ENCODE measurements at places on chromosomes 12 and 14.

- peak; percentile 58 for DNase-seq
These were observed 3.6 kb downstream of the SLC48A1 start for GRCh38 chr12:47776471-47777143.

DNA sequence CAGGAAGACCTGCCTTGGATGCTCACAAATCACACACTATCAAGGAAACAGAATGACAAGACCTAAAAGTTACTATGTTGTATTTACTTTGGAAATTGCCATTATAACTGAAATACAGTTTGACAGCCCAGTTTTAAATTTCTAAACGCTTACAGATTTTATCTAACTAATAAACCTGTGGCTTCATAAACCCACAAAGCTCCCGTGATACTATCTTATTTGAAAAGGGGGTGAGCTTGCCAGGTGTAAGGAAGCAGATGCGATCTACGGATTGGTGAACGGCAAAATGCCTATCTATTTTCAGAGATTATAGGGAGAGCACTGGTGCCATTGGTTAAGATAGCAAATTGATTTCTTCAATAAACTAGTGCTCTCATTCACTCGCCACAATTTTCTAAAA, 485.5 kb downstream of the BCAT1 start:
- DNase-seq = no peak

DNA sequence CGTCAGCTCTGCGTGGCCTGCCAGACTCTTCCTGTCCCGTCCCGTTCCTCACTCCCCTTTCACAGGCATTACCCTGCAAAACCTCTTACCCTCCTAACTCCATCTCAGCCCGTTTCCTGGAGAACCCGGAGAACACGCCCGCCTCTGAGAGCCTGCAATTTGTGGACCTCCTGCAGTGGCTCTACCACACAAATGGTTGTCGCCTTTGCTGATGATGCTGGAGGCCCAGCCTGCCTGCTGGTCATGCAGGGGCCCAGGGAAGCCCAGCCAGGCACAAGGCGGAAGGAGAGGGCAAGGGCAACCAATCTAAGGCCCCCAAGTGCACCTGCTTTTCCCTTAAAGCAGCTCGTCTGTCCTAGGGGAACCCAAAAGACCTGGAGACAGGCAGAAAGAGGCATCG, 22.5 kb downstream of the RFLNA start:
- no peak for DNase-seq

- no peak for DNase-seq
These were observed 681.4 kb upstream of the FBXO33 start for GRCh38 chr14:40113671-40114070.

GRCh38 chr12:4947253-4947652, 37.5 kb downstream of the KCNA1 start:
- DNase-seq = no peak

- peak; percentile 52 for DNase-seq
These were observed 56.2 kb downstream of the DUSP16 start for GRCh38 chr12:12506496-12506890.

- no peak for DNase-seq
These were observed 87.4 kb downstream of the TSPAN9 start for GRCh38 chr12:3164454-3165077.

DNA sequence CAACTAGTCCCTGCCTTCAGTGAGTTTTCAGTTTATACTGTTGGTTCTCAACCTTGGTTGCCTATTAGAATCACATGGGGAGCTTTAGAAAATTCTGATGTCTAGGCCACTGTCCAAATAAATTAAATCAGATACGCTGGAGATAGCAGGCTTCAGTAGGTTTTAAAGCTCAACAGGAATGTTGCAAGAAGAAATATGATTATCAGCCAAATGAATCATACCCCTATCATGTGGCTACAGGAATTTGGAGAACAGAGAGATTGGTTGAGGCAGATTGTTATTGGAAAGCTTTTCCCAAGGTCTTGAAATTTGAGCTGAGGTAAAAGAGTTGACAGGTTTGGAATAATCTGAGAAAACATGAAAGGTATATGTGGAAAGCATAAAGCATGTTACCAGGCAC, 125.3 kb downstream of the WIF1 start:
- no peak for DNase-seq

- no peak for DNase-seq
These were observed 45.0 kb upstream of the AMN1 start for GRCh38 chr12:31773867-31774266.

GRCh38 chr12:118060301-118061010, 523 bp downstream of the WSB2 start:
- DNase-seq = peak; percentile 51

DNA sequence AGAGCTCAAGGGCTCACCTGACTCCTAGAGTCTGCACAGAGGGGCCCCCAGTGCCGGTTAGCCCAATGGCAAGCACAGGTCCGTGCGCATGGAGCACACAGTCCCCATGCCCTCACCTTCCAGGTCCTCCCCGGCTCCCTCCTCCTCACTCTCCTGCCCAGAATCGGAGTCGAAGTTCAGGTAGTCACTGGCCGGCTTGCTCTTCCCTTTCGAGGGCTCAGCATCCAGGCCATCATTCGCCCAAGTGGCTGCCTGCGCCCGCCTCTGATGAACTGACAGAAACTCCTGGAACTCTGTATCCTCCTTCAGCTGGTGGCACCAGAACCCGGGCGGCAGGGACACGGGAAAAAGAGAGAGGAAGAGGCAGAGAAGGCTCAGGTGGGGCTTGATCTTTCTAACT, 7.0 kb downstream of the RBM19 start:
- DNase-seq = no peak

DNA sequence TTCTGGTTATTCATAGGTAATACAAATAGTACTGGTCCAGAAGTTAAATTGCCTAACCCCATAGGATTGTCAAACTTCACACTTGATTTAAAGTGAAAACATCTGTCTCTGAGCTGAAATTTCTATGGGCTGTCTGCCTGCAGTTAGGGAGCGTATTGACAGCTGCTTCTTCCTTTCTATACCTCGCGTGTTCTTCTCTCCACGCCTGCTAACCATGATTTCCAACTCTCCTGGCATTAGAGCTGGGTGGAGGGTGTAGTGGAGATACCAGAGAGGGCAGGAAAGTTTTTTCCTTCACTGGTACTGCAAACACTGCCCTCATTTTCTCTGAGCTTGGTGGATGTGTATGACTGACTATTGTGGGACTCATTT, 429.0 kb upstream of the FBXO33 start:
- DNase-seq = no peak

- peak; percentile 88 for DNase-seq
These were observed 89.6 kb downstream of the TTC7B start for GRCh38 chr14:90726656-90727055.

DNA sequence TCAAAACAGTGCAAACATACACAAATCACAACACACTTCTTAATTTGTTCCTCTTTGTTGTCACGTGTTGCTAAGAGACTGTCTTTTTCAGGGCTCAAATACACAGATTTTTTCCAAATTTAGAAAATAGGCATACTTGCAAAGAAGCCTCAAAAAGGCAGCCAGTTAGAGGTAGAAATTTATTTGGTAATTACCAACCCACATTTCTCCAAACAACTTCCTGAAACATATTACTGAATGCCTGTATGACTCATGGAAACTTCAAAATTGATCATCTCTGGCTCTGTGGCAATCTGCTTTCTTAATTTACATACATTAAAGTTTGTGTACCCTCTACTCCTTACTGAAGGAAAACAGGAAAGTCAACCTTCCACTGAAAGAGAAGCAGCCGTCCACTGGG, 36.4 kb downstream of the PPM1H start:
- DNase-seq = no peak

- DNase-seq = no peak
These were observed 82.4 kb downstream of the ARL6IP4 start for GRCh38 chr12:123062681-123063486.

DNA sequence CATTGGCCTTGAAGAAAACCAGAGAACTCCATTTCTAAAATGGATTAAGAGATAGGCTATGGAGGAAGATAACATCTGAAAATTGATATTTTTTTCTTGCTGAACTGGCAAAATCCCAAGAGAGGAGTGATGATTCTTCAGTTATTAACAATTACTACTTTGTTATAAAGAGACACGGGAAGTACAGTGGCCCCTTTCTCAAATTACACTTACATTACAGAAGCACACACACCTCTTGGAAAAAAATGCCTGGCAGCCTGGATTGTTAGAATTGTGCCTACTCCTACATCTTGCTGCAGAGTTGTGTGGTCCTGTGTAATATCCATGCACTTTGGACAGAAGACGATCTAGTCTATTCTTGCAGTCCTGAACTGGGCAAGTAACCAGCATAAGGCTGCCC, 71.7 kb downstream of the TGFB3 start:
- DNase-seq = no peak

All from pons (tissue), 1 donor.